ENCODE measurements at places on chromosomes 3 and 15. TPM values are rescaled to one million over a fixed set of nuclear protein-coding genes. Genes with fewer than 3 reads are reported as not detected.
A peak's percentile ranks its signal among the peaks of the same experiment; 100 is the strongest.

- DNase-seq, result no peak
Measured at GRCh38 chr15:87744815-87745214, 511.7 kb downstream of the NTRK3 start.

Gene DUOX2
- 2.1 TPM for total RNA-seq

Gene TICRR
- 3.2 TPM for total RNA-seq

- no peak for DNase-seq
Measured at GRCh38 chr3:125220183-125220582, 7.6 kb upstream of the SLC12A8 start.

Gene PLSCR5
- total RNA-seq, result not detected

Gene GOLGA6D
- not detected for total RNA-seq

- no peak for DNase-seq
Measured at GRCh38 chr3:31412832-31413231, 119.9 kb upstream of the STT3B start.

- no peak for DNase-seq
Measured at GRCh38 chr3:129502641-129503408, 25.6 kb upstream of the RHO start.

DNA sequence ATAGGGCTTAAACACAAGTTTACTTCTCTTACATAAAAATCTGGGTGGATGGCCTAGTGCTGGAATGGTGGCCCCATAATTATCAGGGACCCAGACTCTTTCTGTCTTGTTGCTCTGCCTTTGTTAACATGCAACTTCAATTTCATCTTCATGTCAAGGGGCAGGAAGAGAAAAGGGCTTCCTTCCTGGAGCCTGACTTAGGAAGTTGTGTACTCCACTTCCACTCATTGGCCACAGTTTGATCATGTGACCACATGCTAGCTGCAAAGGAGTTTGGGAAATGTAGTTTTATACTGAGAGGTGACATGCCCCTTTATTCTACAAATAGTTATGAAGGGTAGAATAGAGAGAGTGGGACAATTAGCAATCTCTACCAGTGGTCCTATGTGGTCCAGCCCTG is 39.3 kb downstream of the RHCG start:
- no peak for DNase-seq

Gene SCAANT1
- total RNA-seq, result not detected

GRCh38 chr15:99163271-99164062 is 58.6 kb downstream of the SYNM start:
- DNase-seq, result no peak

GRCh38 chr3:196749125-196749524 is 9.5 kb downstream of the PAK2 start:
- DNase-seq, result no peak

- no peak for DNase-seq
Measured at GRCh38 chr15:63243101-63243500, 34.3 kb upstream of the APH1B start.

Gene PCNP
- total RNA-seq, result 134 TPM

GRCh38 chr3:131975047-131975446 is 59.8 kb downstream of the CPNE4 start:
- no peak for DNase-seq

- DNase-seq, result no peak
Measured at GRCh38 chr15:39453620-39454019, 127.3 kb upstream of the THBS1 start.

- DNase-seq, result no peak
Measured at GRCh38 chr3:64070704-64071103, 47.4 kb upstream of the PSMD6 start.

Gene ANKUB1
- not detected for total RNA-seq

DNA sequence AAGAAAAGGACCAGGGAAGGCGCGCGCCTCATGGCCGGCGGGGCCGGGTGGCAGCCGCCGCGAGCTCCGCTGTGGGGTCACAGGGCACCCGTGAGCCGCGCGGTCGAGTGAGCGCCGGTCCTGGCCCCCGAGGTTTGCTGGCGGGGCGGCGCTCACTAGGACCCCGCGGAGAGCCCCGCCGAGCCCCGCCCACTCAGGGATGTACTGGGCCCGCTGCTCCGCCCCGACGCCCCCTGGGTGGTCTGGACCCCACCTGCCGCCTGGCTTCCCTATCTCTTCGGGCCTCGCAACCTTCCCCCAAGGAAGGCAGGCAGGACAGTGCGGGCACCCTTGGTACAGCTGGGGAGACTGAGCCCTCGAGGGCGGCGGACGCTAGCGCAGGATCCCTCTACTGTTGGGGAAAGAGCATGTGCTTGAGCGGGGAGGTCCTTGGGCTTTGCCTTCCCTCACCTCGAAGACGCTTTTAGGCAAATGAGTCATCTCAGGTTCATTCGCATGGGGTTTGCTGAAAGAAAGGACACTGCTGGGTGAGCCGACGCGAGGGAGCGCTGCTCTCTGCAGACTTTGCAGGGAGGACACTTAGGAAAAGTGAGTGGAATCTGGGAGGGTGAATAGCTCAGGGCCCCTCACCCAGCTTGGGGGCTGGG is at the start of gene CHRNB4:
CHRNB4 (minus strand) TSS at position 109 of the 647 bp plus-strand sequence; CDS start at position 32, 77 bp downstream.
- peak; percentile 56 for DNase-seq

GRCh38 chr3:25306066-25306465 is 122.0 kb upstream of the RARB start:
- DNase-seq, result no peak

GRCh38 chr3:32457971-32458471 is 44.6 kb downstream of the CMTM6 start:
- DNase-seq, result no peak

- DNase-seq, result no peak
Measured at GRCh38 chr3:49607105-49607591, 52.9 kb downstream of the BSN start.

DNA sequence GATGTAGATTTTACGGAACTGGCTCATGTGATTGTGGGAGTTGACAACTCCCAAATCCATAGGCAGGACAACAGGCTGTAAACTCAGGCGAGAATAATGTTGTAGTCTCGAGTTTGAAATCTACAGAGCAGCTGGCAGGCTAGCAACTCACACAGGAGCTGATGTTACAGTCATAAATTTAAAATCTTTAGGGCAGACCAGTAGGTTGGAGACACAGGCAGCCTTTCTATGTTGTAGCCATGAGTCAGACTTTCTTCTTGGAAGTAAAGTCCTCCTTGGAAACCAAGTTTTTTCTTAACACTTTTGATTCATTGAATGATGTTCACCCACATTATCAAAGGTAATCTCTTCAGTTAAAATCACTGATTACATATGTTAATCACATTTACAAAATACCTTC is 89.1 kb upstream of the ALCAM start:
- DNase-seq, result no peak

GRCh38 chr3:87607234-87607633 is 330.9 kb upstream of the POU1F1 start:
- DNase-seq, result no peak

Gene TXNRD3
- total RNA-seq, result 14.6 TPM

DNA sequence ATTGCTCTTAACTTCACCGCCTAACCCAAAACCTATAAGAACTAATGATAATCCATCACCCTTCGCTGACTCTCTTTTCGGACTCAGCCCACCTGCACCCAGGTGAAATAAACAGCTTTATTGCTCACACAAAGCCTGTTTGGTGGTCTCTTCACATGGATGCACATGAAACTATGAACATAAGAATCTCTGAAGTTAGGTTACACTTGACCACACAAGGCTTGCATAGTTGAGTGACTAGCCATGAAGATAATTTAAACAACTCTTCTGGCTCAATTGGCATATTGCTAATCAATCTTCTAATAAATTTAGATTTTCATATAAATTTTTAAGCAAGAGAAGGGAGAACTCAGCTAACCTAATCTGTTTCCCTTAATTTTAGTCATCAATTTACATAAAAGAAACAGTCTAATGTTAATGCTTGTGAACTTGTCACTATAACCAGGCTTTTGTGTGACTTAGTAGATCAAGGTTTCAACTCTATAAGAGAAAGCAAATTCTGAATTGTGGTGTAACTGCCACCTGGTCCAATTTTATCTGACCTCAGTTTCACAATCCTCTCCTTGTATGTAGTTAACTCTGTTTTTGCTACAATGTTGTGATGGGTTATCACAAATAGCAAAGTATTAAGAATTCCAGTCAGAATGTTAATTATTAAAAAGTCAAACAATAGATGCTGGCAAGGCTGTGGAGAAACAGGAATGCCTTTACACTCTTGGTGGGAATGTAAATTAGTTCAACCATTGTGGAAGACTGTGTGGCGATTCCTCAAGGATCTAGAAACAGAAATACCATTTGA is 82.0 kb downstream of the HHLA2 start:
- no peak for DNase-seq

Gene ZKSCAN7
- 9.1 TPM for total RNA-seq

Gene SKOR1
- 0.31 TPM for total RNA-seq

- peak; percentile 87 for DNase-seq
Measured at GRCh38 chr3:172201870-172202236, 162.5 kb downstream of the FNDC3B start.

Gene GCNT3
- 5.3 TPM for total RNA-seq

- no peak for DNase-seq
Measured at GRCh38 chr3:194945508-194945907, 259.8 kb downstream of the FAM43A start.

GRCh38 chr15:67138891-67139855 is 73.8 kb downstream of the SMAD3 start:
- DNase-seq, result peak; percentile 44

Gene CLEC3B
- 57.1 TPM for total RNA-seq

DNA sequence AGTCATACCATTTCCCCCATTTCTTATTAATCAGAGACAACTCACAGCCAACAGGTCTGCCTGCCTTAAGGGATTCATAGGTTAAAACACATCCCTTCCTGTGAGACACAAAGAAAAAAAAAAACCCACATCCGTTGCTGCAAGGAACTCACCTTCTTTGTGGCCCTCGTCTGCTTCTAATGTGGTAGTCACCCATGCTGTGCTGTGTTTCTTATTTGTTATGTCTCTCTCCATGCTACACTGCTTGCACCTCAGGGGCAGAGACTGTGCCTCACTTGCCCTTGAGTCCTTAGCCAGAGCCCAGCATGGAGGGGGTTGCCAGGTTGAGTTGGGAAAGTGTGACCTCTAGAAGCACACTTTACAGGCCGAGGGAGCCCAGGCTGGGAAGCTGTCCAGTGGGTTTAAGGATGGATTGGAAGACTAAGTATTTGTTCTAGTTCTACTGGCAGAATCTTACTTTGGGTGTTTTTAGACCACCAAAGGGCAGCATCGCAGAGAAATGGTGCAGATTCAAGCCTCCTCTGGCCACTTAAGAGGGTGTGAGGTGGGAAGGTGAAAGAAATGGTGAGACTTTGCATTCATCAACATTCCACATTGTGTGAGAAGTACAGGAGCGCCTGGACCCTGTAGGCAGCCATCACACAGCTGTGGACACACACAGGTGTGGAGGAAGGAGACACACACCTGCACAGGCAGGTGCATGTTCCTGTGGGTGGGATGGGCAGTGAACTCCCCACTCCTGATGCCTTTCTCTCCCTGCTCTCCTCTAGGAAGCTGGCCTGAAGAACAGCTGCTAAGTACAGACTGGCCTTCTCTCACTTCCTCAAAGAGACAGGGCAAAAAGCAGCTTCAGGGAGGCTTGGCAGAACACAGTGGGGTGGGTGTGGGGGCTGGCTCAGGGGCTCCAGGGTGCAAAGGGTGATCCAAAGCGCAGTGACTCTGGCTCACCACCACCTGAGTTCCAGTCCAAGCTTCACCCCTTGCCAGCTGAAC is 48.8 kb downstream of the GLB1 start:
- no peak for DNase-seq

- DNase-seq, result no peak
Measured at GRCh38 chr3:156448300-156448699, 106.6 kb downstream of the SSR3 start.

DNA sequence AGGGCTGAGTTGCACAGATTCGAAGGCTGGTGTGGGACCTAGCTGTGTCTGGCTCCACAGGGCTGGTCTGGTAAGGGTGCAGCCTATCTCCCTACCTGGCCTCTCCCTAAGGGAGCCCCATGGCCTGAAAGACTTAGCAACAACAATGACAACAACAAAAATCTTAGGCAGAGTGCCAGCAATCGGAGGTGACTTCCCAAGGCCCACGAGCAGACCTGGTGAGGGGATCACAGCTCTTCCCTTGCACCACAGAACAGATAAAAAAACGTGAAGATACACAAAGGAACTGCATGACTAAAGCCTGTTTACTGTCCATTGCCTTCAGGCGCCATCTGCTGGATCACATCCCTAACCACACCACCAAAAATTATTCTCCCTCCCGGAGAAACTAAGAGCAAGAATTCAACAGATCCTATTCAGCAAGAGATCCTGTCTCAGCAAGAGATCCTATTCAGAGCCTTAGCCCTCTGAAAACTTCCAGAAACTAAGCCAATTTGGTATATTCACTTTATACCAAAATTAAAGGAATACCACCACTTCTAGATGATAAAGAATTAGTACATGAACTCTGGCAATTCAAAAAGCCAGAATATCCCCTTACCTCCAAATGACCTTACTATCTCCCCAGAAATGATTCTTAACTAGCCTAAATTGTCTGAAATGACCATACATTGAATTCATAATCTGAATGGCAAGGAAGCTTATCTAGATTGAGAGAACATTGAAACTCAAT is 24.1 kb upstream of the OR5K4 start:
- peak; percentile 60 for DNase-seq

GRCh38 chr3:100099621-100100020 is 14.7 kb downstream of the FILIP1L start:
- DNase-seq, result no peak

DNA sequence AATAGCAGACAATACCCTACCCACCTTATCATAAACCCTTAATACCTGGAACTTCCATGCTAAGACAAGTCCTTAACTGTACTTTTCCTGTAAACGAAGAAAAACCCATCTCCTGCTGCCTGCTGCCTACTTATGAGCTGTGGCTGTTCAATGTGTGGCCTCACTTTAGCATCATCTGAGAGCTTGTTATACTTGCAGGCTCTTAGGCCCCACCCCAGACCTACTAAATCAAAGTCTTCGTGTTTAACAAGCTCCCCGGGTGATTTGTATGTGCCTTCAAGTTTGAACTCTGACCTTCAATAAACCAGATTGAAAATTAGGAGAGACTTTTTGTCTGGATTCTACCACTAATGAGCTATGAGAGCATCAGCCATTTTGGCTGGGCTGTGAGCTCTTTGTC is 29.3 kb downstream of the TMEM41A start:
- no peak for DNase-seq

GRCh38 chr3:103937094-103937493 is 1429.6 kb upstream of the ALCAM start:
- no peak for DNase-seq

Gene HTD2
- 21.8 TPM for total RNA-seq

DNA sequence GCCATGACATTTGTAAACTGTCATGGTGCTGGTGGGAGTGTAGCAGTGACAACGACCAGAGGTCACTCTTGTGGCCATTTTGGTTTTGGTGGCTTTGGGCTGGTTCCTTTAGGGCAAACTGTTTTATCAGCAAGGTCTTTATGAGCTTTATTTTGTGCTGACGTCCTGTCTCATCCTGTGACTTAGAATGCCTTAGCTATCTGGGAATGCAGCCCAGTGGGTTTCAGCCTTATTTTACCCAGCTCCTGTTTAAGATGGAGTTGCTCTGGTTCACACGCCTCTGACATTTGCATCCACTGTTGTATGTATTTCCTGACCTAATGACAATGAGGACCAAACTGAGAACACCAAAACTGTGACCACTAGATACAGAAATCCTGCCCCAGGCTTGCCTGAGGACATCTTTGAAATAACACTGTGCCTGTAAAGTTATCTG is 37.6 kb downstream of the RAB8B start:
- no peak for DNase-seq

Gene ITIH1
- not detected for total RNA-seq

- DNase-seq, result no peak
Measured at GRCh38 chr3:126320517-126321293, 36.5 kb downstream of the KLF15 start.

GRCh38 chr15:61138156-61138555 is 90.9 kb downstream of the RORA start:
- DNase-seq, result no peak

Gene OXTR
- 0.62 TPM for total RNA-seq
